ENCODE measurements at places on chromosomes 3 and 15. TPM values are rescaled to one million over a fixed set of nuclear protein-coding genes. Genes with fewer than 3 reads are reported as not detected.

CMTM7 gene
- 15.6 TPM for total RNA-seq

RBPMS2 gene
- 14.0 TPM for total RNA-seq

TYRO3 gene
- total RNA-seq, result 5.2 TPM

FAM81A gene
- total RNA-seq, result 10.6 TPM

SPATA12 gene
- 0.28 TPM for total RNA-seq

FOXB1 gene
- not detected for total RNA-seq

CNTN4 gene
- total RNA-seq, result 1.5 TPM

INSYN1 gene
- 26.0 TPM for total RNA-seq

SCAMP5 gene
- total RNA-seq, result 24.4 TPM

MRAS gene
- 25.3 TPM for total RNA-seq

RTP3 gene
- not detected for total RNA-seq

LMLN gene
- total RNA-seq, result 6.8 TPM

KCNMB2 gene
- not detected for total RNA-seq

BRK1 gene
- 126 TPM for total RNA-seq

- no peak for DNase-seq
- H3K4me1 ChIP-seq, result no peaks in the 10 kb centered on the region
- H3K36me3 ChIP-seq, result no peaks in the 10 kb centered on the region
- H3K27ac ChIP-seq, result no peak overlapping the region
- no peaks in the 10 kb centered on the region for H3K27me3 ChIP-seq
Observed at GRCh38 chr3:62051506-62051905, 321.8 kb downstream of the FEZF2 start.

- H3K27ac ChIP-seq, result no peak overlapping the region
- no peak overlapping the region for H3K4me3 ChIP-seq
- H3K4me1 ChIP-seq, result no peaks in the 10 kb centered on the region
Observed at GRCh38 chr3:27643355-27643754, 78.8 kb downstream of the EOMES start.

- H3K27me3 ChIP-seq, result no peaks in the 10 kb centered on the region
- DNase-seq, result no peak
- H3K36me3 ChIP-seq, result no peaks in the 10 kb centered on the region
- H3K4me3 ChIP-seq, result no peak overlapping the region
Observed at GRCh38 chr3:3587647-3587972, 211.6 kb upstream of the LRRN1 start.

DNA sequence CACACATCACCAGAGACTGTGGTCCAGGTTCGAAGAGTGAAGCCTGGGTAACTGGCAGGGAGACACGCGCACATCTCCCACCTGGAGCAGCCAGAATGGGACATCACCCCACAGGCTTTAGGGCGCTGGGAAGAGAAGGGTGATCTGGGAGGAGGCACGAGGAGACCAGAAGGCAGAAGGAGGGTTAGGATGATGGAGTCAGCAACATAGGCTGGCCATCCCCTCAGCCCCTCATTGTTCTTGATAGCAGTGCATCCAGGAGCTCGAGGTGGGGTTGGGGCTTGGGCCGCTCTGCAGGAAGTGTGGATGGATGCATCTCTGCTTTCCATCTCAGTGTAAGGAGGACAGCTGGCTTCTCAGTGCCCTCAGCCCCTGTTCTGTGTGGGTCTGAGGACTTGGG lies 15.2 kb downstream of the PLA2G4F start:
- no peak for DNase-seq
- H3K36me3 ChIP-seq, result no peaks in the 10 kb centered on the region

GRCh38 chr3:194880940-194881925 lies 195.6 kb downstream of the FAM43A start:
- no peaks in the 10 kb centered on the region for H3K36me3 ChIP-seq
- no peak overlapping the region for H3K4me3 ChIP-seq
- no peaks in the 10 kb centered on the region for H3K27me3 ChIP-seq

GRCh38 chr3:124034016-124034843 lies 42.3 kb upstream of the ROPN1 start:
- H3K27me3 ChIP-seq, result no peaks in the 10 kb centered on the region
- no peaks in the 10 kb centered on the region for H3K36me3 ChIP-seq
- H3K27ac ChIP-seq, result no peak overlapping the region
- H3K4me1 ChIP-seq, result no peaks in the 10 kb centered on the region
- peak overlapping the region; percentile 64 for H3K4me3 ChIP-seq

- H3K36me3 ChIP-seq, result peaks cover 25% of the 10 kb centered on the region
- no peak overlapping the region for H3K4me3 ChIP-seq
- no peaks in the 10 kb centered on the region for H3K27me3 ChIP-seq
- H3K4me1 ChIP-seq, result no peaks in the 10 kb centered on the region
- no peak for DNase-seq
- no peak overlapping the region for H3K27ac ChIP-seq
Observed at GRCh38 chr3:128060473-128061381, 8.5 kb downstream of the SEC61A1 start.

GRCh38 chr3:158420654-158421396 lies 150.2 kb upstream of the MLF1 start:
- H3K4me3 ChIP-seq, result no peak overlapping the region
- no peak overlapping the region for H3K27ac ChIP-seq
- no peaks in the 10 kb centered on the region for H3K4me1 ChIP-seq
- no peak for DNase-seq

GRCh38 chr3:171876680-171877147 lies 33.6 kb downstream of the TMEM212 start:
- no peaks in the 10 kb centered on the region for H3K4me1 ChIP-seq
- H3K27me3 ChIP-seq, result no peaks in the 10 kb centered on the region
- no peak for DNase-seq
- no peaks in the 10 kb centered on the region for H3K36me3 ChIP-seq

DNA sequence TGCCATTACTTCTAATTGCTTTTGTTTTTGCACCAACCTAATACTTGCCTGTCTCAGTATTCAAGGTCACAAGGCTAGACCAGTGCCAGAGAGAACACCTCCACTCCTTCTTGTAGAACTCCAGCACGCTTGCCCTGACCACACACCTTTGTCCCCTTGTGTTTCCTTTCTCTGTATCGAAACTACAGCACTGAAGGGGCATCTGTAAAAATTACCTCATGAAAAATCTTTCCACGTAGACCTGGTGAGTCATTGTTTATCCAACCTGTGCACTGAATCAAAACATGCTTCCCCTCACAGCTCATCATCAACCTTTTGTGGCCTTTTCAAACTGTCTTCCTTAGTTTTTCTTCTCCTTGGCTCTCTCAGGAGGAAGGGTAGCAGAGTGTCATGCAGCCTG lies 259.5 kb downstream of the THRB start:
- no peak overlapping the region for H3K4me3 ChIP-seq
- H3K4me1 ChIP-seq, result no peaks in the 10 kb centered on the region
- no peak for DNase-seq

GRCh38 chr3:20136231-20136630 lies 49.8 kb downstream of the SGO1 start:
- no peak overlapping the region for H3K27ac ChIP-seq
- no peak for DNase-seq
- no peaks in the 10 kb centered on the region for H3K36me3 ChIP-seq
- H3K27me3 ChIP-seq, result no peaks in the 10 kb centered on the region
- no peak overlapping the region for H3K4me3 ChIP-seq
- no peaks in the 10 kb centered on the region for H3K4me1 ChIP-seq

DNA sequence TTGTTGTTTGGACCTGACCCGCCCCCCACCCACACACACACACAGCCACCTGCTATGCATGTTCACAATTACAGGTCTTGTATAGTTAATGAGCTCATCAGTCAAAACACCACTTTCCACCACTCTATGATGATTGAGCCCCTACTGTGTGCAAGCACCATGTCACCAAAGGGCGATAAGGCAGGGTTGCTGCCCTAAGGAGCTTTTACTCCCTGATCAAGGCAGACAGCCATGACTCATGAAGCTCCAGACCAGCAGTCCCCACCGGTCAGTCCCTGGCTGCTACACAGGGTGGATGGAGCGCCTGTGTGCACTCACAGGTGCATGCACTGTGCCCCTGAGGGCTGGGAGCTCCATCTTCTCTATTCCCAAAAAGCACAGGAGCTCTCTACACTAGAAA lies 270.6 kb downstream of the CLSTN2 start:
- H3K36me3 ChIP-seq, result no peaks in the 10 kb centered on the region
- H3K4me3 ChIP-seq, result no peak overlapping the region
- no peak overlapping the region for H3K27ac ChIP-seq
- H3K27me3 ChIP-seq, result peaks cover 6% of the 10 kb centered on the region
- no peaks in the 10 kb centered on the region for H3K4me1 ChIP-seq
- DNase-seq, result no peak

- DNase-seq, result no peak
- peaks cover 24% of the 10 kb centered on the region for H3K4me1 ChIP-seq
- no peak overlapping the region for H3K4me3 ChIP-seq
- H3K36me3 ChIP-seq, result no peaks in the 10 kb centered on the region
Observed at GRCh38 chr15:74643665-74644204, 28.1 kb downstream of the CLK3 start.

DNA sequence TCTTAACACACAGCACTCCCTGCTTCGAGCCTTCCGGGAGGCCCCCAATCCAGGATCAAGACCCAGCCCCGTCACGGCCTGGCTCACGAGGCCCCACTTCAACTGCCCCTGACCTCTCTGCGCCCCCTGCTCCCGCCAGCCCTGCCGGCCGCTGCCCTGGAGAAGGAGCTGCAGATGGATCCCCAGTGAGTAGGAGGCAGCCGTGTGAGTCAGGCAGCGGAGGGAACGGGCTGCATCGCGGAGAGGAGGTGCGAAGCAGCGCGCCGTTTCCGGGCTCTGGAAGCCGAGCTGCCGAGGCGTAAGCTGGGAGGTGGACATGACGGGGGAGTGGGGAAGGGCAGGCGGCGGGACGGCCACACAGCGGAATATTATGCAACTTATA lies 133.4 kb downstream of the TPRA1 start:
- no peak for DNase-seq
- peaks cover 13% of the 10 kb centered on the region for H3K4me1 ChIP-seq
- no peak overlapping the region for H3K27ac ChIP-seq
- H3K36me3 ChIP-seq, result no peaks in the 10 kb centered on the region

- no peak overlapping the region for H3K27ac ChIP-seq
- H3K36me3 ChIP-seq, result no peaks in the 10 kb centered on the region
- H3K4me3 ChIP-seq, result no peak overlapping the region
- no peak for DNase-seq
Observed at GRCh38 chr3:160738048-160738447, 18.0 kb upstream of the PPM1L start.

DNA sequence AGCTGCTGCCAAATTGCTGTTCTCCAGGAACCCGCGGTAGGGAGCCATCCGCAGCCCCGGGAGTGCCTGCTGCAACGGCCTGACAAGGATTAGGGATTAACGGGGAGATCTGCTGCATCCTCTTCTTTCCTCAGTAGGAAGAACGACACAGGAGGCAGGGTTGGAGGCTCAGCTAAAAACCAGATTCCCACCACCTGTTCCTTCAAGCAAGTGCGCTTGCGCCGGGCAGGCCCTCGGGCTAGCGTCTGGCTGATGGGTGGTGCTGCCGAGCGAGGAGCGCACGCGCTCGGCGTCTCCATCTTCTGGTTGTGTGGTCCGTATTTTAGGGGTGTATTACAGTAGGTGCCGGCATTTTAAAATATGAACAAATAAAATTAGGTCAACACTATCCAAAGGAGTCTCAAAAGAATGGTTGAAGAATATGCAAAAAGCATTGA lies 25.4 kb upstream of the SLC25A26 start:
- no peaks in the 10 kb centered on the region for H3K27me3 ChIP-seq
- no peak for DNase-seq
- no peaks in the 10 kb centered on the region for H3K36me3 ChIP-seq

DNA sequence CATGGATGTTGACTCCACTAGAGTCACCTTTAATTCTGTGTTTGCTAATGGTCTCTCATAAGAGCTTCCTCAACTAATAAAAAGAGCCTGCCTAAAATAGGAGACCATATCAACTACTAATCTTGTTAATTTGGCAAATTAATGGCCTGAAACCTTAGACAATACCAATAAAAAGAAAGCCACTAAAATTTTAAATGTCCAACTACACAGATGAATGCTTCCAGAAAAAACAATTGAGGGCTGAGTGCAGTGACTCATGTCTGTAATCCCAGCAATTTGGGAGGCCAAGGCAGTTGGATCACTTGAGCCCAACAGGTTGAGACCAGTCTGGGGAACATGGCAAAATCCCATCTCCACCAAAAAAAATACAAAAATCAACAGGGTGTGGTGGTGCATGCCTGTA lies 230.9 kb downstream of the NSUN3 start:
- no peak overlapping the region for H3K4me3 ChIP-seq
- H3K27me3 ChIP-seq, result no peaks in the 10 kb centered on the region

- no peak overlapping the region for H3K27ac ChIP-seq
- DNase-seq, result no peak
- H3K4me3 ChIP-seq, result no peak overlapping the region
- H3K36me3 ChIP-seq, result no peaks in the 10 kb centered on the region
- no peaks in the 10 kb centered on the region for H3K4me1 ChIP-seq
Observed at GRCh38 chr3:128783774-128784173, 57.8 kb downstream of the RAB7A start.

GRCh38 chr3:171838218-171838720 lies 4.9 kb upstream of the TMEM212 start:
- H3K27me3 ChIP-seq, result no peaks in the 10 kb centered on the region
- no peaks in the 10 kb centered on the region for H3K36me3 ChIP-seq
- no peak overlapping the region for H3K27ac ChIP-seq
- DNase-seq, result no peak
- H3K4me1 ChIP-seq, result no peaks in the 10 kb centered on the region

DNA sequence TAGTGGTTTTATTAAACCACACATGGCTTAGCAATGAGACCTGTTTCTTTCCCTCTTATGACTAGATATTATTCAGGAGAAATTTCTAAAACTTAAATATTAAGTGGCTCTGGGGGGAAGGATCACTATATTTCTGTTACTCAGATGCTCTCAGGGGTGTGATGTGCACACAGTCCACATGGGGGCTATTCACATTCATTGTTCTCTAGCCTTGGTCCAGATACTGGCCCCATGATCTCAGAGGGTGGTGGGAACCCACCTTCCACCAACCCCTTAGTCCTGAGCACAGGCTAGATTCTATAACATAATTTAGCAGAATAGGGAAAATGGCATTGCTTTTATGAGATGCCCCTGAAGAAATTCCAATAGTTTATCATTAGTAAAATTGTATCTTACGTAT lies 149.0 kb upstream of the ST8SIA2 start:
- H3K27ac ChIP-seq, result no peak overlapping the region
- H3K4me3 ChIP-seq, result no peak overlapping the region
- no peaks in the 10 kb centered on the region for H3K4me1 ChIP-seq

DNA sequence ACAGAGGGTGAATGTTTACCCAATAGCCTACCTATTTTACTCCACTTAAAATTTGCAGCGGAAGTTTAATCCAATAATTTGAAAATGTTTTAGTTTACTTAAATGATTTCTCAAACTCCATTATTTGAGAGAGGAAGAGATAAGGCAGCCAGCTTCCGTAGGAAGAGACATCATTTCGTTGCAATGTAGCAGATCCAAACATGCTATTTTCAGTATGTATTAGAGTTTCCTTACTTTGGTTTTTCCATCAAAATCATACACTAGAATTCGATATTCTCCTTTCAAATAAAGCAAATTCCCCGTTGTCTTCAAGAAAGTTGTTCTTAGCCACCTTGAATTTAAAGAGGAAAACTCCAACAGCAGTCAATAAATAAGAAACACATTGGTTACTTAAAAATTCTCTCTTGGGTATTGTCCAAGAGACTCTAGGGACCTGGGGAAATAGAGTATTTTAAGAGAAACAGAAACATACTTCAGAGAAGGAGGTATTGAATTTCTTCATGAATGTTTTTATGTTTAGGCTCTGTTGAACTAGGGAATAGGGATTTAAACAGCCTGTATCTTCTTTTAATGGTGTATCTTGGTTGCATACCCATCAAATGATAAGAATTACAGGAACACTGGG lies 324.5 kb upstream of the GBE1 start:
- H3K4me3 ChIP-seq, result no peak overlapping the region
- no peak overlapping the region for H3K27ac ChIP-seq
- DNase-seq, result no peak
- no peaks in the 10 kb centered on the region for H3K4me1 ChIP-seq
- H3K27me3 ChIP-seq, result no peaks in the 10 kb centered on the region

Measured in prostate gland (tissue), 2 donors.